Right lung (tissue), 10 donors: ENCODE measurements at places on chromosomes 6 and 20. TPM values are rescaled to one million over a fixed set of nuclear protein-coding genes. Genes with fewer than 3 reads are reported as not detected.

DNA sequence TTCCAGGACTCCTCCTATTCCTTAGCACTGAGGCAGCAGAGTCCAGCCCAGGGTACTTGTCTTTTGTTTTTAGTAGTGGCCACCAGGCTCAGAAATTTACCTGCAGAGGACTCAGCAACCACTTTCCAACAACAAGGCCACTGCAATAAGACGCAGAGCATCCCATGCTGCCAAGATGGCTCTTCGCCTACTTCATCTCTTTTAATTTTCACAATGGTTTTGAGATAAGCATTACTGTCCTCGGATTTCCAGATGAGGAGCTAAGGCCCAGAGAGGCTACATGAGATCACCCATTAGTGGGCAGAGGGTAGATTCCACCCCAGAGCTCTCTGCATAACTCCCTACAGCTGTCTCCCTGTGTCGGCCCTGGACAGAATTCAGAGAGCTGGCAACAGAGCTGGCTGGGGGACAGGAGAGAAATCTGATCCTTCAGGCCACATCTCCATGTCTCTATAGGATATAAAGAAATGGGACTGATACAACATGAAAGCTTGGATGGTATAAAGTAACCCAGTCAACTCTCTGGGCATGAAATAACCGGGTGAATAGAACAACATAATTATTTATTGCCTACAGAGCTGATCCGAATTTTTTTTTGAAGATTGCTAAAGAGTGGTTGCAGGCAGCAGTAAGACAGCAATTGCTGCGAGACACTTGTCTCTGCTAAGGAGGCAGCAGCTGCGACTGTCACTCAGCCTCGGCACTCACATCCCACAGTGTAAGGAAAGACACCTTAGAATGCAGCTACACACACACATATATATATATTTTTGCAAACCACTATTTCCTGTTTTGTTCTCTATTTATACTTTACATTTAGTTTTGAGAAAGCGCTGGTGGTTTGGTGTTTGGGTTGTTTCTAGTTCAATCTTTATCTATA, 37.2 kb downstream of the SCML4 start:
- no peak for DNase-seq

GRCh38 chr20:47801759-47802158, 16.5 kb upstream of the SULF2 start:
- DNase-seq = no peak

DNA sequence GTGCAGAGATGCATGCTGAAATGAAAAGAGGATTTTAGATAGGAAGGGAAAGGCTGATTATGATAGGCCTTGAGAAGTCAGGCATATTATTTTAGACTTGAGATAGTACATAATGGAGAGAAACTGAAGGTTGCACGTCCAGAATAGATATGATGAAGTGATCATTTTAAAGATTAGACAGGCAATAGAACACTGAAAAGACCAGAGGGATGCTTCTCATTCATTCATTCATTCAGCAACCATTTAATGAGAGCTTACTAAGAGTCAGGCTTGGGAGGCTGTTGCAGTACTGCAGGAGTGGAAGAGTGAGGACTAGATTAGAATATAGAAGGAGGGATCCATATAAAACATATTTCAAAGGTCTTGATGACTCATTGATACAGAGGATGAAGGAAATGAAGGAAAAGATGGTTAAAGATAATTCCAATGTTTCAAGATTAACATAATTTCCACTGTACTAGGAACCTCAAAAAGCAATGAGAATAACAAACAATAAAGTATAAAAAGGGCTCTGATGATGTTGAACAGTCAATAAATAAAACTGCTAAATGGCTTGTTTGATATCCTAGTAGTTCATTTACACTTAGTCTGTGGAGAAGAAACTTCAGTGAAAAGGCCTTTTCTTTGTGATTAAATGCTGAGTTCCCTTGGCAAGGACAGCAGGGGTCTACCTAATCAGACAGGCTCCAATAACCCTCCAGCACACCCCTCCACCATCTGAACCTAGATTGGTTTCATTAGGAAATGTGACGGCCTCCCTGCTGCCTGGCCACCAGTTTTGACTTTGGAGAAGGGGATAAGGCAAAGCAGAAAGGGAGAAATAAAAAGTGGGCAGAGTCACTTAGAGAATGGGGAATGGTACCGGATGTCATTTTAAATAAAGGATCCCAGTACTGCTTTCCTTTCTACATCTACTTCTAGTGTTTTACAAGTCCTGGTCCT, 5.3 kb upstream of the FBXO9 start:
- DNase-seq = no peak

GRCh38 chr6:129659590-129660345, 50.2 kb downstream of the ARHGAP18 start:
- no peak for DNase-seq

DNA sequence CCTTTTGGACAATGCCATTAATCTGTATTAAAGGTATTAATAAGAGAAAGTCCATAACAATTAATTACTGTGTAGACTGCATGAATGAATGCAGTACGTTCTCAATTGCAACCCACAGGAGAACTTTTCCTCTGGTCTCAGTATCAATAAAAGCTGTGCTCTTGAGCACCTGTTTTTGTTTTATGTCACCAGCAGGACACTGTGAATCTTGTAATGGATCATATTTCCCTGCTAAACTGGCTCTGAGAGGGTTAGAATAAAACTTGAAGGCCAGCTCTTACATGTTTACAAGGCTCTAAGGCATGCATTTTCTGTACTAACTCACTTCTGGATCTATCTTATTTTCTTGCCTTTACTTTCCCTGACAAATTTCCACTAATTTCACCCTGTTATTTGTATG, 214.3 kb upstream of the PLN start:
- no peak for DNase-seq

GRCh38 chr6:13455552-13455966, 31.8 kb downstream of the GFOD1 start:
- DNase-seq = no peak

- DNase-seq = no peak
Observed at GRCh38 chr20:20448881-20449280, 81.0 kb downstream of the INSM1 start.

DNA sequence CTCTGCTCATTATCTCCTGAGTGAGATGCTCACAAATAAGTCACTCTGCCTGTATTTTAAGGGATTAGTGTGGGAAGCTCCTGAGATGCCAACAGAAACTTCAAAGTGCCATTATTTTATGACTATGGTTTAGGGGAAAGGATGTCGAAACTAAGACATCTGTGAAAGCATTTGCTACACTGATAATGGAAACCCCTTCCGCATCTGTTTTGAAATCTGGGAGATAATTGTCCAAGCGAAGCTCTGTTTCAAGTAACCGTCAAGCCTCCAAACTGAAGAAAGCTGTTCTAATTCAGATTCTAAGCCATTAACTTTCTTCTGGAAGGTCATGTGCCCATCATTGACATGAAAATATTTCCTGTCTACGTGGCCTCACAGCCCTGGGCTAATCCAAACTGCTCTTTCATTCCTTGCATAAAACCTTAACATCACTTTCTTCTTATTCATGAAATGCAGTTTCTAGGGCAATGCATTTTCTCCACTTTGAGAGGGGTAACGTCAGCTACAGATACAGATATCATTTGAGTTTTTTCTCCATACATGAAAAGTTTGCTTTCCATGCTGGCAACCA, 932.0 kb downstream of the C6orf118 start:
- DNase-seq = no peak

- no peak for DNase-seq
Observed at GRCh38 chr6:36296240-36296639, 26.4 kb downstream of the PNPLA1 start.

DNA sequence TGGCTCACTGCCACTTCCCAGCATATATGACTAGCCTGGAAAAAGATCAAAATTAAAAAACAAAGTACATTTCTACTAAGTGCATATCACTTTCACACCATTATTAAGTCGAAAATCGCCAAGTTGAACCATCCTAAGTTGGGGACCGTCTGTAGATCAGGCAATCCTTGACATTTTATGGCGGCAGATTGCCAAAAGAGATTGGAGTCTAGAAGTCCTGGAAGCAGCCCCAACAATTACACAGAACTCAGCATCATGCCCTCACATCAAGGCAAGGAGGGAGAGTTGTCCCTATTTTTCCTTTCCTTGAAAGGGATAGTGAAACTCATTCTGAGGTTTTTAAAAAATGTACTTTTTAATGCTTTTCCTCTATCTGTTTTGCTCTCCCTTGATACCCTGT, 30.7 kb downstream of the SLC22A3 start:
- DNase-seq = no peak

DNA sequence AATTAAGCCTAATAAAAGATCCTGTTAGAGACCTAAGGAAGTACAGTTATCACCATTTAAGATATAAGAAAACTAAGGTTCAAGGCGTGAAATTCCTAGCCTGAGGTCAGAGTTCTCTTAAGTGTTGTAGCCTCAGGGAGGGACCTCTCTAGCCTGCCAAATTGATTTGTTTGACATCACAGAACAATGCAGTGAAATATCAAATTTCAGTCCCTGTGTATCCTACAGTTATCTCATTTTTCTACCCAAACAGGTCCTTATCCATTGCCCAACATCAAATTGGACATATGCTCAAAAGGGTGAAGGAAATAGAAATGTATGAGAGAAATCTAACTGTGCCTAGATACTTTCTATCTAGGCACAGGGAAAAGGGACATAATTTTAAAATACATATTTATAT, 63.0 kb downstream of the NCOA7 start:
- no peak for DNase-seq

- DNase-seq = no peak
Observed at GRCh38 chr6:157158456-157158855, 164.9 kb downstream of the TMEM242 start.

DNA sequence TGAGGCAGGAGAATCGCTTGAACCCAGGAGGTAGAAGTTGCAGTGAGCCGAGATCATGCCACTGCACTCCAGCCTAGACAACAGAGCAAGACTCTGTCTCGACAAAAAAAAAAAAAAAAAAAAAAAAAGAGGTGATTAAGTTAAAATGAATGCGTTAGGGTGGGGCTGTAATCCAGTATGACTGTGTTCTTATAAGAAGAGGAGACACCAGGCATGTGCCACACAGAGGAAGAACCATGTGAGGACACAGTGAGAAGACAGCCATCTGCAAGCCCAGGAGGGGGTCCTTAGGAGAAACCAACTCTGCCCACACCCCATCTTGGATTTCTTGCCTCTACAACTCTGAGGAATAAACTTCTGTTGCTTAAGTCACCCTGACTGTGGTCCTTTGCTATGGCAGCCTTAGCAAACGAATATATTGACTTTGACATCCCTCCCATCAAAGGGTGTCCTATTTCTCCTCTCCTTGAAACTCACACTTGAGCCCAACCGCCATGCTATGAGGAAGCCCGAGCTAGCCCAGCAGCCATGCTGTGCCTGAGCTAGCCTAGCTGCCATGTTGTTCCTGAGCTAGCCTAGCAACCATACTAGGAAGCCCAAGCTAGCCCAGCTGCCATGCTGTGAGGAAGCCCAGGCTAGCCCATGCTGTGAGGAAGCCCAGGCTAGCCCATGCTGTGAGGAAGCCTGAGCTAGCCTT, 15.8 kb upstream of the PPP1R16B start:
- DNase-seq = no peak

DNA sequence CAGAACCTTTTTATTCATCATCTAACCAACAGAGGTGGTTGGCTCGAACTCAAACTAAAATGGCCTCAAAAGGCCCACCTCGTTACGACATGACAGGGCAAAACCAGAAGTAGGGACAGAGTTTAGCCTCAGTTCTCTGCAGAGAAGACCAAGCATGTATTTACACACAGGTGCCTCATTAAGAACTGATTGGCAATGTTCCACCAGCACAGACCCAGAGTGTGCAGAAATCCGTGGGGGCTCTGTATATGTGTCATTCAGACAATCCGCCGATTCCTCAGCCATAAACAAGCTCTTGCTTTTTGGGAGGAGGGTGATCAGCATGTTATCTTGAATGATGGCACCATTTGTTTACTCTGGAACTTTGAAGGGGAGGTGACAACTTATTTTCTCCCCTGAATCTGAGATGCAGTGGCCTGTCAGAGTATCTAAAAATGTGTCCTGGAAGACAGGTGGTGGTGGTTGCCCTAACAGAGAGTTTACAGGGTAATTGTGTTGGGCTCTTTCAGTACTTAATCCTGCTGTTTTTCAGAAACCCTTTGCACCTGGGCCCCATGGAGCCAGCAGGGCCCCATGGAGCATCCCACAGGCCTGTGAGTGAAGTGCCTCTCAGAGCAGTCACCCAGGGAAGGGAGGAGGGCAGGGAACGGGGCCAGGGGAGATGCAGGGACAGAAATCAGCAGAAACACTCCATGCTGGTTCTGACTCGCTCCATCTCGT, 29.1 kb upstream of the C20orf203 start:
- DNase-seq = no peak

- DNase-seq = no peak
Observed at GRCh38 chr20:1825507-1825906, 69.7 kb upstream of the SIRPA start.

DNA sequence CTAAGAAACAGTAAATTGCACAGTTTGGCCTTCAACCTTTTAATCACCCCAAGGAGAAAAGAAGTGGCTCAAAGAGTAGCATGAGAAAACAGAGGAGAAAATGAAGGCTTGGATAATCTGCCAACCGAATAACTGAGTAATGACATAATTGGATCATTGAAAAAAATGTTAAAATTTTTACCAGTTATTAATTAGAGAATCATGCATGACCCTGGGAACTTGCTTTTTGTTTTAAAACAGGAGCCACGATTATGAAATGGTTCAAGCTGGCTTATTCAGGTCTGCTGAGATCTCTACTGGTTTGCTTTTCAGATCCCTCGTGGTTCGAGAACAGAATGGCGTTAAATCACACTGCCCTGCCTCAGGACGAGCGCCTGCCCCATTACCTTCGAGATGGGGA, at the start of gene OPN5:
Gene OPN5 (plus strand): TSS at position 301 of the 400 bp plus-strand sequence. CDS start 35 bp downstream, at position 336.
- DNase-seq = no peak

- DNase-seq = no peak
Observed at GRCh38 chr6:150293423-150294173, 75.2 kb upstream of the IYD start.

- DNase-seq = no peak
Observed at GRCh38 chr6:53168516-53169267, 20.1 kb upstream of the GCM1 start.

DNA sequence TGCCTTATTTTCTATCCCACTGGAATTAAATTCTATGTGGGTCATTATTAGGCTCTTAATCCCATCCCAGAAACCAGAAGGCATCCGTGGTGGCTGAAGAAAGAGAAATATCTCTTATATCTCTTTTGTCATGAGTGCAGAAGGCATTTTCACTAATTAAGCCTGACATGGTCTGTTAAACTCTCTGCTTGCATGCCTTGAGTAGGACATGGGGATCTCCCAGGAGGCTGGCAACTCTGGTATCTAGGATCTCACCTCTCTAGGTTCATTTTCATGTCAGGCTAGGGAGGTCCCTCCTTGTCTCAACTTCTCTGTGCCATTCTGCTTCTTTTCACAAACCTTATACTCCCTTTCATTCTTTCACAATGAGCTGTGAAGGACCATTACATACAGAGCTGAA, 25.3 kb upstream of the GPR63 start:
- DNase-seq = no peak

Gene TPD52L1
- polyA plus RNA-seq = 102 TPM

Gene CCDC170
- 8.7 TPM for polyA plus RNA-seq

Gene RNF182
- polyA plus RNA-seq = 6.3 TPM

Gene DEF6
- 10.4 TPM for polyA plus RNA-seq

Gene RREB1
- polyA plus RNA-seq = 22.1 TPM

Gene NKAIN2
- polyA plus RNA-seq = 18.8 TPM

Gene MUC22
- not detected for polyA plus RNA-seq
